ENCODE measurements at places on chromosomes 6 and 20.

DNA sequence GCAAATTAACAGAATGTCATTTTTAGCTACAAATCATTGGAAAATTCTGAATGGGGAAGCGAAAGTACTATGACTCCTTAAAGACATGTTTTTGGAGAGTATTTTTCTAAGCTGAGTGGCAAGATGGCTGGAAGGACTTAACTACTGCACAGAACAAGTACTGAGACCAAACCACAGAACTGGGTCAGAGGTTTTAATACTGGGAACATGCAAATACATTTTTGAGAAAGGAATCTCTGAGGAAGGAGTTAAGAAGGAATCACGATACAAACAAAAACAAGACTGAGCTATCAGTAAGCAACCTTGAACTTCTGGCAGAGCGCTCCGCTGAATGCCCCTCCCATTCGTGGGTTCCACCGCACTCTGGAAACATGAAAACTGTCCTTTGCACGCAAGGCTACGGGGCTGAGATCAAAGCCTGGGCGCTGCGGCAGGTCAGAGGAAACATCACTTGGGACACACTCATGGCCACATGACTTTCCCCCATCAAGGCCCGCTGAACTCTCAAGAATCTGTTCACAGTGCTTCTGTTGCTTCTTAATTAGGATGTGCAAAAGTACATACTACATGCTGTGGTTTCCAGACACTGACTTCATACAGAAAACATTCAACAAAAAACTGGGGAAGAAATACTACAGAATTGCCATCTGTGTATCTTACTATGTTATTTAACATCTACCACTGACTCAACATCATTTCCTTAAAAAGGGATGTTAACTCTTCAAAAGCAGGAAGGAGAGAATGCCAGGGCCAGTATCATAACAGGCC is 27.8 kb downstream of the SLC23A2 start:
- no peak for DNase-seq

DNA sequence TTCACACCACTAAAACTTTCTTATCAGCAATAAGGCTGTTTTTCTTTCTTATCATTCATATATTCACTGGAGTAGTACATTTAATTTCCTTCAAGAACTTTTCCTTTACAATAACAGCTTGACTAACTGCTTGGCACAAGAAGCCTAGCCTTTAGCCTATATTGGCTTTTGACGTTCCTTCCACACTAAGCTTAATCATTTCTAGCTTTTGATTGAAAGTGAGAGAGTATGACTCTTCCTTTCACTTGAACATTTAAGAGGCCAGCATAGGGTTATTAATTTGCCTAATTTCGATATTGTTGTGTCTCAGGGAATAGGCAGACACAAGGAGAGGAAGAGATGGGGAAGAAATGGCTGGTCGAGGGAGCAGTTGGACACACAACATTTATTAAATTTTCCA is 23.6 kb downstream of the THEMIS start:
- no peak for DNase-seq

GRCh38 chr6:47810885-47811284 is 29.1 kb downstream of the OPN5 start:
- DNase-seq, result no peak

DNA sequence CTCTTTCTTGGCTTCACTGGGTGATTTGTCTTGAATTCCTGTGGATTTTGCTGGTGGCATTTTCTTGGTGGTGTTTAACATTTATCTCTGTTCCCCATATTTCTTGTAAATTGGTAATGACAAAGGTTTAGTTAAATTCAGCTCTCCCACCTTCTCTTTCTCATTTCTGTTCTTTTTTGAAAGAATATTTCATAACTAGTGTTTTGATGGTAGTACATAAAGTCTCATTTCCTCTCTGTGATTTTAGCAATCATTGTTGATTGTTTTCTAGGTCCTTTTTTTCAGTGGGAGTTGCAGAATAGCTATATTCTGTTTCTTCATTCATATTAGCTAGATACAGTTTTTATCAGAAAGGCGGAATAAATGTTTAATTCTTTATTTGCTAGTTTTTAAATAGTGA is 73.1 kb downstream of the QKI start:
- no peak for DNase-seq
